ENCODE measurements at places on chromosomes 3 and 15.

GRCh38 chr15:50124631-50125030 is 5.6 kb upstream of the ATP8B4 start:
- DNase-seq = no peak

- DNase-seq = peak; percentile 12
These were observed 113.2 kb upstream of the FGF7 start for GRCh38 chr15:49309889-49310288.

DNA sequence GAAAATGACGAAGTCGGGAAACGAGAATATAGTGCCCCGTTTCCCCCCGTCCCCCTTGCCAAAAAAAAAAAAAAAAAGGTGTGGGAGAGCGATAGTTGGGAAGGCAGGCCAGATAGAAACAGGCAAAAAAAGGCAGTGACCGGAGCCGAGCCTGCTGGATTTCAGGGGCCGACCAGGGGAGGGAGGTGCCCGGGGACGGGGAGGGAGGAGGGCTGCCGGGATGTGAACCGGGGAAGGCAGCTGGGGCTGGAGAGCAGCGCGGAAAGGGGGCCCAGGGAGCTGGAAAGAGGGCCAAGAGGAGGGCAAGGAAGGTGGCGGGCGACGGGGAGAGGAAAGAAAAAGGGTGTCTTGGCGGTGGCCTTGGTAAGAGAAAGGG is 837 bp downstream of the LRRN1 start:
- DNase-seq = no peak

DNA sequence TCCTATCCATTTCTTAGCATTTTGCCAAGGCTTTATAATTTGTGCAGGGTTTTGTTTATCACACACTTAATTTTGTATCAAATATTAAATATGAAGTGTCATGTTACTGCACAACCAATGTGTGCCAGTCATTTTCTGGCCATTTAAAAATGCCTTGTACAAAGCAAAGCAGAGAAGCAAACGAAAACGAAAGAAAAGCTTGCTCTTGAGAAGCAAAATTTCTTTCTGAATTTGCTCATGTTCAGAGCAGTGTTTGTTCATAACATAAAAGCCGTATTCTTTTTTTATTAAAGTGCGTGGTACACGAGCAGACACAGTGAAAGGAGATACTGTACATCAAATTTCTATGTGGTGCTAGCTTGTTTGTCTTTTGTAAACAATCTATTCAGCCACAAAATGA is 792.6 kb downstream of the NAALADL2 start:
- no peak for DNase-seq

GRCh38 chr3:188573956-188574355 is 420.0 kb downstream of the LPP start:
- no peak for DNase-seq

DNA sequence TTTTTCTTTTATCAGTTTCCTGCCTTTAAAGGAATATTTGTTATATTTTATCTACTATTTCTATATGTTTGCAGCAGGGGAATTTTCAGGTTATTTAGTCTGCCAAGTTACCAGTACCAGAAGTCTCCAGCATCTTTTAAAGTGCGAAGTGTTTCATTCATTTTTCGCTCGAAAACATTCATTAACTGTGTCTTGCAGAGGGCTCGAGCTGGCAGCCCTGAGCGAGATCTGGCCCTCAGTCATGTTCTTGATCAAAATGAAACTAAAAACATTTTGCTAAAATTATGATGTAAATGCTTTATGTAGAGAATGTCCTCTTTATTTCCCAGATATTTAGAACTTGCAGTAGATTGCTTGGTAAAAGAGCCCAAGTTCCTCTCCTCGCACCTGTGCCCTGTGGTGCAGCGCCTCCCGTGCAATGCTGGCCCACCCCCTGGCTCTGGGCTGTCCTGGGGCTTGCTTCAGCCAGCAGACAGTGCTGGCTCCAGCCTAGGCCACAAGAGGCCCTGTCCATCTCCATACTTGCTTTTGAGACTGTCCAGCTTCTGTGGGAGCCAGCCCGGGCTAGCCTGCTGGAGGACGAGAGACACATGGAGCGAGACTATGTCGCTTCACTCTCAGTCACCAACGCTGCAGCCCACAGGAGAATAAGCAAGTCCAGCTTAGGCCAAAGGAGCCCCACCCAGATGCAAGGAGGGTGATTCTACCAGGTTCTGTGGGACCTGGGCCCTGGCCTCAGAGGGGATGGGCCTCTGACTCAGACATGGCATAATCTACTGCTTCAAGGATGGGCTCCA is 71.9 kb upstream of the PRR23E start:
- no peak for DNase-seq

GRCh38 chr15:91471468-91471867 is 371.4 kb downstream of the SV2B start:
- peak; percentile 82 for DNase-seq

- no peak for DNase-seq
These were observed 333.4 kb upstream of the THRB start for GRCh38 chr3:24828011-24828410.

DNA sequence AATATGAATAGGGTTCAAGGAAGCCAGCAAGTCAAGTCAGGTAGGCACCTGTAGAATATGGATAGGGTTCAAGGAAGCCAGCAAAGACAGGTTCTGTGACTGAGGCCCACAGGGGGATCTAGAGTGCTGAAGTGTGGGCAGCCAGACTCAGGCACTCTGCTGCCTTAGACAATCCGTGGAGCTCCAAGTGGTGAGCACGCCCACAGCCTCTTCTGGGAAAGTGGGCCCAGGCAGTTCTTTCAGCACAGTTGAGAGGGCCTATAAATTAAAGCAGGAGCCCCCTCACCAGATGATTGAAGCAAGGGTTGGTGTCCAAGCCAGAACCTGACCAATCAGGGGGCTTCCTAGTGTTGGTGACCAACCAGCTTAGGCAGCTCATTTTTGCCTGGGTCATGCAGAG is 51.0 kb downstream of the ANP32A start:
- no peak for DNase-seq

- DNase-seq = no peak
These were observed 46.9 kb upstream of the NTRK3 start for GRCh38 chr15:88303395-88303794.

Measured in fibroblast of skin of right quadriceps (primary cell).